ENCODE measurements at places on chromosomes 5 and 9.
A peak's percentile ranks its signal among the peaks of the same experiment; 100 is the strongest.

DNA sequence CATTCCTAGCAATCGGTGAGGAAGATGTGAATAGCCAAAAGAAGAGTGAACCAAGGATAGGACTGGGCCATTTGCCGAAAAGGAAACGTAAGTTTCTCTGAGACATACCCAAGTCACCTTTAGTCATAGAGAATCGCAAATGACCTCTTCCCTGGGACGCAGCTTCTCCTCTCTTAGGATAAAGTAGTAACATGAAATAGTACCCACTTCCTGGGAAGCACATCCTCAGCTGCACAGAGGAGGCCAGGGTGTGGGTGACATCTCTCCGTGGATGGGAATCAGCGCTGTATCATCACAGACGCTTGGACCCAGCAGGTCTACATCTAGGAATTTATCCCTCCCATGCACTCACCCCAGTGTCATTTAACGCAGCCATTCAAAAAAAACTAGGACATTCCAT lies 120.9 kb upstream of the PHYKPL start:
- ATAC-seq, result no peak

DNA sequence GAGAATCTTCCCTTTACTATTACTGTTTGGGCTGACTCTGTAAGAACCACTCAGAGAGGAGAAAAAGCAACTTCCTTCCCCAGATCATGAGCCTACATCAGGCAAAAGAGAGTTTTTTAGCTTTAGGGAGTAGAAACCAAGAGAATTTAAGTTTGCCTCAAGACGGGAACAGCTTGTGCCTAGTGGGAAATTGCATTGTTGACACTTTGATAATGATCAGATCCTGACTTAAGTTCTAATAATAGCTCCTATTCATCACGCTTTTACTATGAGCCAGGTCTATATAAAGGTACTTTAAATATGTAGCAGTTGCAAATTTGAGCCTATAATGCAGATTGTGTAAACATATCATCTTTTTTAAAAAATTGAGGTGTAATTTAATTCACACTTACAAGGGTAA lies 298.2 kb downstream of the MAN2A1 start:
- no peak for ATAC-seq

DNA sequence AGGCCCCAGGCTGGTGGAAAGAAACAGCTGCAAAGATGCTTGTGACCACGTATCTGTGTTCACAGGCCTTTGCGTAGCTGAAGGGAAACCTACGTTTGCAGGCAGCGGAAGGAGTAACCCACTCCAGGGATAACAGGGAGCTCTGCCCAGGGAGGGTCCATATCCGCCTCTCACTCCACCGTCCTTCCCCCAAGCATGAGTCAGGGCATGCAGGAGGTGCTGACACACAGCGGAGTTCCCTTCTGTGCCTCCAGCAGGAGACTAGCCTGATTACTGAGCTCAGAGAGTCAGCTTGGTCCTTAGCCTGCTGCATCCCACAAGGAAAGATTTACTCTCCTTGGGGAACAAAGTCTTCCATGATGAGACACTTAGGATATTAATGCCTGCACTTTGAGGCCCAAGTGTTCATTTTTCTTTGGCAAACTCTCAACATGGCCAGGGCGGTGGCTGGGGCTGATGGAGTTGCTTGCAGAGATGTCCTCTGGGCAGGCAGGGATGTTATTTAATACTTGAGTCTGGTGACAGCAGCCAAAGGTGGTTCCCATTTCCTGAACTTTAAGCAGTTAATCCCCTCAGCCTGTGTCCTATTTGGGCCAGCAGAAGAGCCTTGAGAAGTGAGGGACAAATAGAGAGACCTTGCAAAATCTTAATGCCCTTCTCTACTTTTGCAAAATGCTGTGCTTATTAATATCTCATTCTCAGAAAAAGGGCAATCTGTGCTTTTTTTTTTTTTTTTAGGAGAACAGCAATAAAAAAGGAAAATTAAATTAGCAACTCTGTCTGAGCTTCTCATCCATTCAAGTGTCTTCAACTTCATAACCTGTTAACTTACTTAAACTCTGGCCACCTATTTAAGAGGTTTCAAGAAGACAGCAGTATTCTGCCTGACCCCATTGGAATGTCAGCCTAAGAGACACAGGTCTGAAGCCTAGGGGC lies 222.1 kb downstream of the HSPA4 start:
- ATAC-seq, result no peak

DNA sequence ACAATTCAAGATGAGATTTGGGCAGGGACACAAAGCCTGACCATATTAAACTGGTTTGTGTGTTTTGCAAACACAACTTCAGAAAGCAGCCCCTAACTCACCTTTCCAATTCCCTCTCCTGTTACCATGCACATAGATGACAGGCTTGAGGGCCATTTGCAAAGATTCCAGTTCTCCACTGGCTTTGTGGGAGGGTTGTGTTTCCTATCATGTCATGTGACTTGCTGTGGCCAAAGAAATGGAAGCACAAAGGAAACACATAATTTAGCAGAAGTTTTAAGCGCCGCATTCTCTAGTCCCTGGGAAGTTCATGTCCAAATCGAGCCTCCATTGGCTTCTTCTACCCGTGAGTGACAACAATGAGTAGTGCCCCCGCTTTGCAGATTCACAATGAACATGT lies 57.9 kb upstream of the CDH6 start:
- no peak for ATAC-seq

- no peak for ATAC-seq
These were observed 90.6 kb upstream of the OSMR start for GRCh38 chr5:38755181-38755580.

DNA sequence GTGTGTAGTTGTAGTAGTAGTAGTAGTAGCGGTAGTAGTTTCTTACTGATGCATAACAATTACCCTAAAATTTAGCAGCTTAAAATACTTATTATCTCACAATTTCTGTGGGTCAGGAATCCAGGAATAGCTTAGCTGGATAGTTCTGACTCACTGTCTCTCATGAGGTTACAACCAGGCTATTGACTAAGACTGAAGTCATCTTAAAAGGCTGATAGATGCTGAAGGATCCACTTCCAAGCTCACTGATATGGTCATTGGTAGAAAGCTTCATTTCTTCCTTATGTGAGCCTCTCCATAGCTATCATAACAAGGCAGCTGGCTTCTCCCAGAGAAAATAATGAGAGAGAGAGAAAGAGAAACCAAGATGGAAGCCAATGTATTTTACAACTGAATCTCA lies 147.5 kb upstream of the FBXL17 start:
- ATAC-seq, result no peak

DNA sequence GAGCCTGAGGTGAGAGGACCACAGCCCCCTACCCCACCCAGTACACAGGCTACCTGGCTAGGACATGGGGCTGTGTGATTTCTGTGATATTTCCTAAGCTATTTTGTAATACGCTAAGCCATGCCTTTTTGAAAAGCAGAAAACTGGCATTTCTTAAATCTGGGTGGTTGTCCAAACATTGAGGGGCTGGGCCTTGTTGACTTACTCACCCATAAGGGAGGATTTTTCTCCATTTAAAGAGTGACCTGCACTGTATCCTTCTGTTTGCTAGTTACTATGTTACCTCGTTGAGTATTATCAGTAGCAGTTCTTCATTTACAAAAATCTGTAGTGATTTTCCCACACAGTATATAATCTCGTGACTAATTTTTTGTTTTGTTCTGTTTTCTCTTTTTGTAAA lies 117.5 kb upstream of the OTULINL start:
- ATAC-seq, result no peak

- no peak for ATAC-seq
These were observed 988.7 kb upstream of the ARRDC3 start for GRCh38 chr5:92371889-92372235.

DNA sequence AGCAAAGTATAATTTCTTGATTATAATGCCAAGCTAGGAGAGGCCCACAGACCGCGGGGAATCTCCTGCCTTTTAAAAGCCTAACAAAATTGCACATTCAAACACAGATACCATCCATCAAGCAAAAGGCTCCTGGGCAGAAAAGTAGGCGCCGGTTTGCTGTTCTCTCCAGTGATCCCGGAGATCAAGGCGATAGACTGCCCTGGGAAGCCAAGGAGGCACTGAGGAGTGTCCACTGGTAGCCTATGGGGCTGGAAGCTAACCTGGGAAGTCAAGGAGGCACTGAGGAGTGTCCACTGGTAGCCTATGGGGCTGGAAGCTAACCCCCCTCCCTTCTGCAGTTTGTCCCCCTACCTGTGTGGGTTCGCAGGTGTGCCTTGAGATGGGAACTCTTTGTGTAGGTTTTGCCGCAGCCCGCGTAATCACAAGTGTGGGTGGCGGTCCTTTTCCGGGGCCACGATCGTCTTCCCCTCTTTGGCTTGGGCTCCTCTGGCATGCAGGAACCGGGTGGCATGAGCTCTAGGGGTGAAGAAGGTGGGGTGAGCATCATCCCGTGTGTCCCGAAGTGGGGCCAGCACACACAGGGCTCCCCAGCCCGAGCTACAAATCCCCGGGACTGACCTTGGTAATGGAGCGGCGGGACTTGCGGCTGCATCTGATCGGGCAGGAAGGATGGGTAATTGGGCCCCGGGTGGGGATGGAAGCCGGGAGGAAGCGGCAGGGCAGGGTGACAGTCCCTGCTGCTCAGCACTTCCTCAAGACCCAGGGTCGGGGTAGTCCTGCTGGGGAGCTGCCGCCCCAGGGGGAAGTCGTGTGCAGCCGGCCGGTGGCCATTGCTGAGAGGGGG lies 2.7 kb downstream of the KLF4 start:
- ATAC-seq, result no peak

DNA sequence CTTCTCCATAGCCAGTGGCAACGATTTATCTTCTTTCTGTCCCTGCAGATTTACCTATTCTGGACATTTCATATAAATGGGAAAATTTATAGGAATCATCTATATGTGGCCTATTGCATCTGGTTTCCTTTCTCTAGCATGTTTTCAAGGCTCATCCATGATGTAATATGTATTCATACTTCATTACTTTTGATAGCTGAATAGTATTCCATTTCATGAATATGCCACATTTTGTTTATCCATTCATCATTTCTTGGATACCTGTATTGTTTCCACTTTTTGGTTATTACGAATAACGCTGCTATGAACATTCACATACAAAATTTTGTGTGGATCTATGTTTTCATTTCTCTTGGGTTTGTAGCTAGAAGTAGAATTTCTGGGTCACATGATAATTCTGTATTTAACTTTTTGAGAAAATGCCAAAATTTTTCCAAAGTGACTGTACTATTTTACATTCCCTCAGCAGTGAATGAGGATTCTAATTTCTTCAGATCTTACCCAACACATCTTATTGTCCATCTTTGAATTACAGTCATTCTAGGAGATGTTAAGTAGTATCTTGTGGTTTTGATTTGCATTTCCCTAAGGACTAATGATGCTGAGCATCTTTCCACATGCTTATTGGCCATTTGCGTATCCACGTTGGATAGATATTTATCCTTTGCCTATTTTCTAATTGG lies 3.6 kb downstream of the IARS1 start:
- no peak for ATAC-seq

DNA sequence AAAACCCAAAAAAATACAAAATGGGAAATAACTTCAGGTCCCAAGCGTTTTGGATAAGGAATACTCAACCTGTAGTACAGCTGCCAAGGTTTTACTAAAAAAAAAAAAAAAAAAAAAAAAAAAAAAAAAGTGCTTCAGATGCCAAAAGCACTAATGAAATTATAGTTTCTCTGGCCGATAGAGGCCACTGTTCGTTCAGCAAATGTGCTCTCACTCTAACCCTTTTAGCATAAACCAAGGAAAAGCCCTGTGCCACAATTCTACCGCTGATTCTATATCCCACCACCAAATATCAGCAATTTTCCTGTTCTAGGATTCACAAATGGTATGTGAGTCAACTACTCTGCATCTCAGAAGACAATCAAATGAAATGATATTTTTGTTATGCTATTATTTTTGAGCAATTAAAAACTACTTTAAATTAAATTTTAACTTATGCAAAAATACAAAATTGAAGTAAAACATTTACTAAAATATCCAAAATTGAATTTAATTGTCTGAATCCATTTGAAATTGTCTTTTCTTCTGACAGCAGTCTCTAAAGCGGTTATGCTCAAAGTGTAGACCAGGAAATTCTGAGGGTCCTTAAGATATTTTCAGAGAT lies 79.8 kb downstream of the RICTOR start:
- no peak for ATAC-seq

DNA sequence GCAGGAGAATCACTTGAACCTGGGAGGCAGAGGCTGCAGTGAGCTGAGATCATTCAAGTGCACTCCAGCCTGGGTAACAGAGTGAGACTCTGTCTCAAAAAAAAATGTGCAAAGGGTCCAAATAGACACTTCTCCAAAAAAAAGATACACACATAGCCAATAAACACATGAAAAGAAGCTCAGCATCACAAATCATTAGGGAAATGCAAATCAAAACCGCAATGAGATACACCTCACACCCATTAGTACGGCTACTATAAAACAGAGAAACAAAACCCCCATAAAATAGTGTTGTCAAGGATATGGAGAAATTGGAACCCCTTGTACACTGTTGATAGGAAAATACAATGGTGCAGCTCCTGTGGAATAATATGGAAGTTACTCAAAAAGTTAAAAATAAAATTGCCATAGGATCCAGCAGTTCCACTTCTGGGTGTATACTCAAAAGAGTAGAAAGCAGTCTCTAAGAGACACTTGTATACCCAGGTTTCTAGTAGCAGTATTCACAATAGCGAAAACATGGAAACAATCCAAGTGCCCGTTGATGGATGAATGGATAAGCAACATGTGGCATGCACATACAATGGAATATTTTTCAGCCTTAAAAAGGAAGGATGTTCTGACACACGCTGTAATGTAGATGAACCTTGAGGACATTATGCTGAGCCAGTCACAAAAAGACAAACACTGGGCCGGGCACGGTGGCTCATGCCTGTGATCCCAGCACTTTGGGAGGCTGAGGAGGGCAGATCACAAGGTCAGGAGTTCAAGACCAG lies 57.2 kb upstream of the PPARGC1B start:
- no peak for ATAC-seq

GRCh38 chr9:11318946-11319345 lies 706.1 kb upstream of the PTPRD start:
- ATAC-seq, result no peak

GRCh38 chr9:86751956-86752355 lies 195.3 kb downstream of the GAS1 start:
- ATAC-seq, result no peak

DNA sequence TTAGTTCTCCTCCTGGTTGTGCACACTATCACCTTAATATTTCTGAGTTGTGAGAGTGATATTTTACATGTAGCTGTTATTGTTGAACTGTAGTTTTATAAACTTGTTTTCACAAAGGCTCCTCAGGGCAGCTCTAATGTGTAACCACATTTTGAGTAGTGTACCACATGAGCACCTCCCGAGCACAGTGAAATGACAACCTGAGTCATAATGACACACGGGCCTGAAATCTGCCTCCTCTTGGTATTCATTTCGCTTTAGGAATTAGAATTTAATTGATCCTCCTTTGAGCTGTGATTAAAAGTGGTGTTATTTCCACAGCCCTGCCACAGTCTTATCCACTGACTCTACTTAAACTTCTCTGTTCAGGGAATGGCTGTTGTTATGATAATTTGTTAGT lies 7.9 kb downstream of the MTRR start:
- ATAC-seq, result peak; percentile 79

GRCh38 chr5:31850981-31851689 lies 212.2 kb downstream of the PDZD2 start:
- ATAC-seq, result no peak

DNA sequence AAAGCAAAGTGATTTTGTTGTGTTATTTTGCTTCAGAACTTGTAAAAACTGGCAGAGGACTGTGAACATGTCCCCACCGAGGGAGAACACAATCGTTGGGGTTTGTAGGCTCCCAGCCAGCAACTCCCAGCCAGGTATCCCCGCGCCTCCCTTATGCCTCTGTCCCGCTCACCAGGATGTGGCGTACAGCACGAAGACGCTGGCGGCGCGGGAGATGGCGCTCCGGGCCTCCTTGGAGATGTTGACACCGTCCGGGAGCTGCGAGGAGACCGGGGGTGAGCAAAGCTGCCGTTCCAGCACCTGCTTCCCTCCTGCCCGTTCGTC lies 630 bp downstream of the POLE3 start:
- peak; percentile 6 for ATAC-seq
